OCI-LY7 (cell line): ENCODE measurements at places on chromosomes 6 and 20.
A peak's percentile ranks its signal among the peaks of the same experiment; 100 is the strongest.

DNA sequence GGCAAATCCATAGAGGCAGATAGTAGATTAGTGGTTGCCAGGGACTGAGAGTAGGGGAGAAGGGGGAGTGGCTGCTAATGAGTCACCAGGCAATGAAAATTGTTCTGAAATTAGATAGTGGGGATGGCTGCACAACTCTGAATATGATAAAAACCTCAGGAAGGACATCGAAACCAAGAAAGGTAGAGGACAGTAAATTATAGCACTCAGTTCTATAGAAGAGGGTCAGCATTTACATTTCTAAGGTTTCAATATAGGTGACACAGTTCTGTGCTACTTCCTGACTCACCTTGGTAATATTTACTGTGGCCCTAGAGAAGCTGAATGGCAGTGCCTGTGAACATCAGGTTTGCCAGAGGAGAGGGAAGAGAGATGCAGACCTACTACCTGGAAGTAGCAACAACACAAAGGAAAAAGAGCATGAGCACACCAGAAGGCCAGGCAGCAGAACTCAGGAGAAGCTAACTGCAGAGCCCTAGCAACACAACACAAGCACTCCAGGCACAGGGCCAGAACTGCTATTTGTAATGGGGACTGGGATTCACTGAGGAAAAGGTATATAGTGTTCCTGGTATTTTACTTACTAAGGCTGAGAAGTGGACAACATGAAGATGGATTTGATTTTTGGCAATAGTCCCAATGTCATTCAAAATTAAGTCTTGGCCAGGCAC is 75.9 kb downstream of the PLCG1 start:
- no peak for DNase-seq

DNA sequence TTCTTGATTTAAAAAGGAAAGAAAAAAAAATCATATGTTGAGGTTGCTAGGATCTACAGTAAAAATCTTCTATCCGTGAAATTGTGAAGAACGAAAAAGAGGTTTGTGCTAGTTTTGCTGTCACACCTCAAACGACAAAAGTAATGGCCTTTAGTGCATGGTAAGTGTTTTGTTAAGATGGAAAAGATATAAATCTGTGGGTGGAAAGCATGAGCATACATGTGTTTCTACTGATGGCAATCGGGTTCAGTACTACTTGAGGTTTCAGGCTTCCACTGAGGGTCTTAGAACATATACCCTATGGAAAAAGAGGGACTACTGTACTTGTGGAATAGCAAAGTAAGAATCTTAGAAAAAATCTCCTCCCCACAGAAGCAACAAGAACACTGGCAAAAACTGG is 58.0 kb downstream of the AHI1 start:
- no peak for DNase-seq

DNA sequence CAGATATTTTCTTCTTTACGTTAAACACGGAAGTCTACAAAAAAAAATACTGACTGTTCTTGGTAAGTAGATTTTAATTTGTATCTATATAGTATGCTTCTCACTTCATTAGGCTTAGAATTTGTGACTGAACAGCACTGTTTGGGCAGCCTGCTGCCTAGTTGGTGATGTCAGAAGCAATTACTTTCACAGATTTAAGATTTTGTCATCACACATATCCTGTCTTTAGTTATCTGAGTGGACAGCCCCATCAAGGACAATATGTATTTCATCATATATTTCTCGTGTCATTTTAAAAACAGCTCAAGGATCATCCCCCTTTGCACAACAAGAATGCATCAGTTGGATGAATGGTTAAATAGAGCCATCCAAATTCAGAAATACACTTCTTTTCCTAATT is 338.4 kb upstream of the CITED2 start:
- no peak for DNase-seq

DNA sequence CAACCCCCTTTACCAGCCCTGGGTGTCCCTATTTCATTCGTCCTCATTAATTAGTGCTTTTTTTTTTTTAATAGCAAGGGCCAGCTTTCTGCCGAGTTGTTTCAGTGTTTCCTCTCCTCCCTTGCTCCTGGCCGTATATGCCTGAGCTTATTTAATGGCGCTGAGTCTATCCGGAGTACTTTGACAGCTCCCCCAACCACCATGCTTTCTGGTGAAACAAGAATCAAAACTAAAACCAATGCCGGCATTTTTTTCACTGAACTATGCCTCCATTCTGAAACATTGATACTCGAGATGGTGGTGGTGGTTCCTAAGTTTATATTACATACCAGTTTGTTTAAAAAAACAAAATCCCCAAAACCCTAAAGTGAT is 1.2 kb downstream of the DCBLD1 start:
- DNase-seq, result no peak

DNA sequence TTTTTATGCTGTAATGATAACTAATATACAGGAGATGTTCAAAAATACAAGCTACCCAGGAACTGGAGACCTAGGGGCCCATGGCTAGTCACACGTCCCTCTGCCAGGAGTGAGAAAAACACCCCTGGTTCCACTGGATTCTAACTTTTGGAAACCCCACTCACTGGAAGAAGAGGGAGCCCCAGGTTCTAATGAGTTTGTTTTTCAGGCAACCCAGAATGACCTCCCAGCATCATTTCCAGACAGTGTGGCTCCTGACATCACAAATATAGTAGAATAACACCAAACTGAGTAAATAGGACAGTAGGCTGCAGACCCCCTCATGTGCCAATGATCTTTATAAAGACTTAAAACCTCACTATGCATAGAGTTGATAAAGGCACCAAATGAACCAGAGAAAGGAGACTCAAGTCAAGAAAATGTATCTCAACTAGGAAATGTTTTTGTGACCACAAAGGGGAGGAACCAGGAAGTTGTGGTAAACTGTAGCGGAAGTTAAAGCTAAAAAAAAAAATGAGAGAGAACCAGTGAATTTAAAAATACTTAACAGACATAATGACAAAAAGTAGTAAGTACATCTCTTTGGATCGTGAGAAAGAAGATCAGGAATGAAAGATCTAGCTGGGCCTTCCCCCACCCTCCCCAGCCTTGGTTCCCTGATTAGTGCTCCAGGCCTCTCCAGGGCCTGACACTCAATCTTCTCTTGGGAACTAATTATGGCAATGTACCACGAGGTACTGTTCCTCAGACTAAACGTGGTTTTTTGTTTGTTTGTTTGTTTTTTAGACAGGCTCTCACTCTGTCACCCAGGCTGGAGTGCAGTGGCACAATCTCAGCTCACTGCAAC is 19.8 kb downstream of the HLA-E start:
- DNase-seq, result peak; percentile 76

DNA sequence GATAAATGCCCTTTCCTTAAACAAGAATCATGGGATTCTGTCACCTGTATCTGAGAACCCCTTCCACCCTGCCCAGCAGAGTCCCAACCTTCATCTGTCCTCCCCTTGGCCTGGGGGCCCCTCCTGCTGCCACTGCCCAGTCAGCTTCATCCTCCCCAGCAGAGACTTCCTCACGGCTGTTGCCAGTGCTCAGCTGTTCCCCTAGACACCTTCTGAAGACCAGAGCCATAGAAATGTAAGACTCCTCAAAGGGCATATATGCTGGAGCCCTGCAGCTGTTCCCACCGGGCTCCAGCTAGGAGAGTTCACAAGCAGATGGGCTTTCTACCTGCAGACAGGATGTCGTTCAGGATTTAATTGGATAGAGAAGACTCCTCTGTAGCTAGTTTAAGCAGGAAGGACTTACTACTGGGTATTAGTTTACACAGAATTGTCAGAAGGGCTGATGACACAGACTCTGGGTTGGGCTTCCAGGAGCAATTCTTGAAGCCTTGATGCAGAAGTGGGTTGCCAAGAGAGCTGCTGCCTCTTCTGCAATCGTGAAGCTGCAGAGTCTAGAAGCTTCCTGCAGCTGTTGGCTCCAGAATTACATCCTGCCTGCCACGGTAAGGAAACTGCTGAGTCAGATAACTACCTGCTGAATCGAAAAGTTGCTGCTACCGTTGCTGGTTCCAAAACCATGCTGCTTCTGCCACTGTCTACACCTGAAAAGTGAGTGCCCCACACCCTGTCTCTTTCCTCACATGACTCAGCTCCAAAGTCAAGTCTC is 57.1 kb upstream of the MLN start:
- peak; percentile 29 for DNase-seq

DNA sequence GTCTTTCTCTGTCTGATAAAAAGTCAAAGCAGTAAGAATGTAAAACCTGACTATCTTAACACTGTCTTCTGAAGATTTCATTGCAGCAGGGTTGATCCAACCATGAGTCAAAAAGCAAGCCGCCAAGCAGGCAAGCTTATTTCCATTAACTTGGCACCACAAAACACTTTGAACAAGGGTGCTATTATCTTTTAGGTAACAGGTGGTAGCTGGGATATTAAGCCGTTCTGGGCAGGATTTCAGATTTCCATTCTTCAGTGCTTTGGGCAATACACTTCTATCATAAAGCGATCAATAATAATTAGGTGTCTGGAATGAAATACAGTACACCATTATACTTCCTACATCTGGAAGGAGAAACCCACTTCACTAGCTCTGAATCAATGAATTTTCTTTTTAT is 181.9 kb downstream of the TBC1D7 start:
- no peak for DNase-seq

GRCh38 chr6:14320332-14320731 is 202.8 kb downstream of the CD83 start:
- DNase-seq, result no peak
